ENCODE measurements at places on chromosomes 2 and 18.

- DNase-seq: no peak
These were observed 19.1 kb downstream of the CYBRD1 start for GRCh38 chr2:171541202-171541887.

DNA sequence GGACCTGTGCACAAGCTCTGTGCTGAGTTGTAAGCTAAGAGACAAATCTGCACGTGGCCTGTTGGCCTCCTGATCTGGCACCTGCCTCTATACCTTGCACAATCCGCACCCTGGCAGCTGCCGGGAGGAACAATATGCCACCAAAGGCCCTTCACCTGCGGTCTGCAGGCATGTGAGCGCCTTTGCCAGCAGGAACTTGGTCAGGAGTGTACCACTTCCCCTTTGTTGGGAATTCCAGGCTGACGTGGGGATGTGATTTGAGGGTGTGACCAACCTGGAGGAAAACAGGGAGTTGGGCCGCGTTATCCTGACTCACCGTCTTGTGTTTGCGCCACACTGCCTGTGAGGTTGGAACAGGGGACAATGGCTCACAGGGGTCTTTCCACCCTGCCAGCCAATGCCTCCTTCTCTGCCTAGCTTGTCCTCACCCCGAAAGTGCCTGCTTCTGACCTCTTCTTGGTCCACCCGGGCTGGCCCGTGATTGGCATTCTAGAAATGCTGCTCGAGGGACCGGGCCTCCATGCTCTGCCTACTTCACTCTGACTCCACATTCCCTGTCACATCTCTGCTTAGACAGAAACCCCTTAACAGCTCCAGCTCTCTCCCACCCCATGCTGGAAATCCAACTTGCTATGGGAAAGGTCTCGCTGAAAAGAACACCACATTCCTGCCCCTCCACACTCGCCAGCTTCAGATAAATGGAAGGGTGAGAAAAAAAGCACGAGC is 67.1 kb upstream of the MAP4K4 start:
- no peak for DNase-seq

GRCh38 chr2:144509879-144510221 is 10.1 kb downstream of the ZEB2 start:
- no peak for DNase-seq

DNA sequence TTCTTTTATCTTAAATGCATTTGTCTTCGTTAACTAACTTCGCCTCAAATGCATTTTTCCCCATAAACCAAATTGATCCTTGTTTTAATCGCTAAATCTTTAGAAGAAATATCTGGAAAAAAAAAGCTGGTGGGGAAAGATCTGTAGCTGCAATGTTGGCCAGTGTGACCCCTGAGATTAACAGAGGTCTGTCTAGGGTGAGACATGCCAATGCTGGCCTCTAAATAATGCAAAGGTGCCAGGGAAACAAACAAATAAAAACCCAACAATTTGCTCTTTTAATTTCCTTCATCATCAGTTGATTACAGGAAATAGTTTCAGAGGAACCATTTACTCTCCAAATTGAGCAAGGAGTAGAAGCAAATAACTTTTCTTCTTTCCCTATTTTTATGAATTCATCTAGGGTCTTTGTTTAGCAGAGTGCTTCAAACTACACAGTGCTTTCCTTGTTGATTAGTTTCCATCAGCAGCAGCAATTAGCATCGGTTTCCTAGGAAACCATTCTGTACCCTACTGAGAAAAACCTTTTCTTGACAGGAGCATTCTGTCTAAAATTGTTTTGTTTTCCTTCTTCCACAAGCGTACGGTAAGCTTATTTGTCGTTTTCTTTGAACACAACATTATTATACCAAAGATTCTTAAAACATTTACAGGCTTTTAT is 100.5 kb upstream of the UNC80 start:
- DNase-seq: no peak

- no peak for DNase-seq
These were observed 138.9 kb upstream of the ASB18 start for GRCh38 chr2:236403125-236403524.

DNA sequence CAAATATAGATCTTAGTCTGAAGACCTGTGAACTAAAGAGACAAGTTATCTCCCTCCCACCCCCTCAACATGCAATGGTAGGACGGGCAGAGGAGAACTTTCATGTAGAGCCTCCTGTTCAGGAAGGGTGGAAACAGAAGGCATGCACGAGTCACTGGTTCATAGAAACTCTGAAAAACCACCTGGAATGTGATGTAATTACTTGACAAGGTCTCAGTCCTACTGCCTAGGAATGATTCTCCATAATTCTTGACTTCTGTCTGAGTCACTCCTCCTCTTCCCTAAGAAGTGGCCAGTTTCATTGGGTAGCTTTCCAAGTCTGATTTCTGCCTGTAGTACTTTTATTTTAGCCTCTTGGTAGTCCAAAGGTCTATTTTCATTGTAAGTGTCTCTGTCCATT is 277.3 kb downstream of the PTPRM start:
- no peak for DNase-seq

- DNase-seq: no peak
These were observed 453.4 kb upstream of the SLC14A2 start for GRCh38 chr18:45161850-45162249.

All from ureter (tissue), 1 donor.